ENCODE measurements at places on chromosomes 6 and 20.

GRCh38 chr6:129183681-129184301, 300.9 kb downstream of the LAMA2 start:
- H3K4me3 ChIP-seq, result no peak overlapping the region
- H3K36me3 ChIP-seq, result no peaks in the 10 kb centered on the region
- DNase-seq, result no peak
- peaks cover 2% of the 10 kb centered on the region for H3K27me3 ChIP-seq
- no peak overlapping the region for H3K27ac ChIP-seq
- no peaks in the 10 kb centered on the region for H3K4me1 ChIP-seq

- H3K27ac ChIP-seq, result no peak overlapping the region
- H3K36me3 ChIP-seq, result no peaks in the 10 kb centered on the region
- H3K4me3 ChIP-seq, result no peak overlapping the region
Observed at GRCh38 chr6:133741375-133741861, 147.5 kb upstream of the TCF21 start.

DNA sequence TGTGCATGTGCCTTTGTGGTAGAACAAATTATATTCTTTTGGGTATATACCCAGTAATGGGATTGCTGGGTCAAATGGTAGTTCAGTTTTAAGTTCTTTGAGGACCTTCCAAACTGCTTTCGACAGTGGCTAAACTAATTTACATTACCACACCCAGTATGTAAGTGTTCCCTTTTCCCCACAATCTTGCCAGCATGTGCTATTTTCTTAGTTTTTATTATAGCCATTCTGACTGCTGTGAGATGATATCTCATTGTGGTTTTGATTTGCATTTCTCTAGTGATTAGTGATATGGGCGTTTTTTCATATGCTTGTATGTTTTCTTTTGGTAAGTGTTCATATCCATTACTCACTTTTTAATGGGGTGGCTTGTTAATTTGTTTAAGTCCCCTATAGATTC, 251.6 kb upstream of the DEFB112 start:
- DNase-seq, result no peak
- no peak overlapping the region for H3K4me3 ChIP-seq
- H3K4me1 ChIP-seq, result no peaks in the 10 kb centered on the region
- H3K36me3 ChIP-seq, result no peaks in the 10 kb centered on the region
- no peaks in the 10 kb centered on the region for H3K27me3 ChIP-seq

- no peak for DNase-seq
- no peak overlapping the region for H3K27ac ChIP-seq
- H3K4me3 ChIP-seq, result no peak overlapping the region
Observed at GRCh38 chr20:44029848-44030230, 115.2 kb downstream of the TOX2 start.

DNA sequence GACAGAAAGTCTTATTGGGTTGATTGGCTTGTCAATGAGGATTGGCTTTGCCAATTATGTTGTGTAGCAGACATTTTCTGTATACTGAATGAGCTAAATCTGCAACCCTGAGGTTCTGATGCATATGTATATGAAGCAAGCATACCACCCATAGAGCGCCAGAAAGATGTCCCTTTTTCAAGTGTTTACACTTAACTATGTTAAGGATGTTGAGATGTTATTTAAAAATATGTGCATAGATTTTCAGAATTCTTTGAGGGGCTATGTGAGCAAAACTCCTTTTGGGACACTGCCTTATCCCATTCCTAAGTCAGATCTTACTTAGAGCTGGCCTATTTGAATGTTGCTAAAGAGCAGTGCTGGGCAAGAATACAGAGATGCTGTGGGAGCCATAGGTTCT, 1.9 kb downstream of the AIG1 start:
- H3K4me3 ChIP-seq, result no peak overlapping the region
- DNase-seq, result no peak
- no peaks in the 10 kb centered on the region for H3K36me3 ChIP-seq
- no peaks in the 10 kb centered on the region for H3K27me3 ChIP-seq
- H3K4me1 ChIP-seq, result peaks cover 28% of the 10 kb centered on the region

- H3K4me3 ChIP-seq, result no peak overlapping the region
- peaks cover 7% of the 10 kb centered on the region for H3K4me1 ChIP-seq
- no peak for DNase-seq
- H3K27ac ChIP-seq, result no peak overlapping the region
Observed at GRCh38 chr6:142476452-142476851, 174.6 kb downstream of the ADGRG6 start.

DNA sequence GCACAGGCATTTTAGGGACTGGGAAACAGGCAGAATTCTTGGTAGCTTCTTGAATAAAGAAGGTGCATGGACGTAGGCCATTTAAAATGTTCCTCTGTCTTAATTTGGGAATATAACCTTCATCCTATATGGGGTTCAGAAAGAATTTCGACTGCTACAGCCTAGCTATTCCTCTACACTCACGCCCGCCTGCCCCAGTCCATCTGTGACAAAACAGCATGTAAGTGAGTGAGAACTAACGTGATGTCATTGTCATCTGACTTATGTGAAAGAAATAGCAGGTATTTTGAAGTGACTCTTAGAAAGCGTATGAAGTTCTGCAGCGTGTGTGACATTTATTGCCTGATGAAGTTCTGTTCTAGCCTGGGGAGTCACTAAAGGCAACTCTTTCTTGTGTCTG, 52.2 kb upstream of the SLC22A1 start:
- peak overlapping the region; percentile 38 for H3K4me3 ChIP-seq
- H3K4me1 ChIP-seq, result peaks cover 53% of the 10 kb centered on the region
- H3K36me3 ChIP-seq, result peaks cover 83% of the 10 kb centered on the region
- no peaks in the 10 kb centered on the region for H3K27me3 ChIP-seq

DNA sequence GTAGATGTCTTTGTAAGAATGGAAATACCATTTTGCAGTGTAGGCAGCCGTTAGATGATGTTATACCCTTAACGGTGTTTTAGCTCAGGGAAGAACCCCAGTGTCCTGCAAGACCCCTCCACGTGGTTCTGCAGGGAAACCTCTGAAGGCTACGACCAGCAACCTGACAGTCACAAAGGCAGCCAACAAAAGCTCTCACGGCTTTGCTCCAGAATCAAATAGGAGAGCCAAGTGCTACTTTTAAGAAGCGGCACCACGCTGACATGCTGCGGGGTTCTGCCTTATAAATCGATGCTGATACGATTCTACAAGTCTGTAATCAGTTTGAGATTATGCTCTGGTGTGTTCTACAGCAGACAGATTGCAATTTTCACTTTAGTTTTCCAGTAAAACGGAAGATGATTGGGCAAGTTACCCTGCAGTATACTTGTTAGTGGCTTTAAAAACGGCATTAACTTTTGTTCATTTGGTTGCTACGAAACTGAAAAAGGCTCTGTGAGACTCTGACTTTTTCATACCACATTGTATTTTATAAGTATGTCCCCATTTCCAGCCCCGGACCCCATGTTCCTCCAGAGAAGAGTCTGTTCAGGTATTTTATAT, 312.9 kb downstream of the SAMD5 start:
- no peak for DNase-seq
- H3K27ac ChIP-seq, result no peak overlapping the region
- H3K4me3 ChIP-seq, result no peak overlapping the region
- no peaks in the 10 kb centered on the region for H3K27me3 ChIP-seq

DNA sequence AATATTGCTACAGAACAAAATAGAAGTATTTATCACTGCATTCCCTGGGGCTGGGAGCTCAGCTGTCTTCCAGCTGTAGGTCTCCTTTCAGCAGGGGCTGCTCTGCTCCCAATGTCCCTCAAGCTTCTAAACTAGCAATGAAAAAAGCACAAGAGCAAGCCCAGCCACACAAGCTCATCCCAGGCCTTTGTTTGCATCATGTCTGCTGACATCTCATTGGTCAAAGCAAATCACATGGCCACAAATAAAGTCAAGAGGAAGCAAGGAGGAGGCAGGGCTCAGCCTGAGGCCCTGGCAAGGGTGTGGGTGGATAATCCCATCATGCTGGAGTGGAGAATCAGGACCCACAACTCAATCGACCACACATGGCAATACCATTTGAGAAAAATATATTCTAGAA, 2.2 kb upstream of the BFSP1 start:
- peak; percentile 24 for DNase-seq
- peaks cover 45% of the 10 kb centered on the region for H3K4me1 ChIP-seq
- H3K27me3 ChIP-seq, result peaks cover 11% of the 10 kb centered on the region
- peak overlapping the region; percentile 17 for H3K4me3 ChIP-seq
- no peak overlapping the region for H3K27ac ChIP-seq
- peaks cover 3% of the 10 kb centered on the region for H3K36me3 ChIP-seq

- no peaks in the 10 kb centered on the region for H3K27me3 ChIP-seq
- H3K4me1 ChIP-seq, result no peaks in the 10 kb centered on the region
- no peak for DNase-seq
- H3K27ac ChIP-seq, result no peak overlapping the region
- H3K4me3 ChIP-seq, result no peak overlapping the region
Observed at GRCh38 chr6:165872811-165873210, 209.8 kb upstream of the PDE10A start.

DNA sequence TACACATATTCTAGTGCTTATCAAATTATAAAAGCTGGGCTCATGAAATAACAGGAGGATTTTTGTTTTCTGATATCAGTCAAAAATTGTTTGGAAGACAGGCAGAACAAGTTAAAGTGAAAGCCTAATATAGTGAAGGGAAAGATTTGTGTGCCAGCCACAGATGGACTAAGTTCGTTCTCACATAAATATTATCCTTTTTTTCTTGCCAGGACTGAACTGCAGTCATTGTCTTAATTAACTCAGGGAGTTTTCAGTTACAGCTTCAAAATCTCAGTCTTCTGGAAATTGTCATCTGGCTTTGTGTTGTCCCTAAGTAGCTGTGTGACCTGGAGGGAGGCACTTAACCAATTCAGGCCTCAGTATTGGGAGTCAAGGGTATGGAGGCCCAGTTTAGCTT, 40.7 kb downstream of the PLCB4 start:
- no peaks in the 10 kb centered on the region for H3K36me3 ChIP-seq
- no peak for DNase-seq
- no peak overlapping the region for H3K27ac ChIP-seq

GRCh38 chr20:54995553-54995952, 520.2 kb downstream of the DOK5 start:
- H3K4me3 ChIP-seq, result no peak overlapping the region
- H3K27me3 ChIP-seq, result no peaks in the 10 kb centered on the region
- H3K36me3 ChIP-seq, result no peaks in the 10 kb centered on the region

DNA sequence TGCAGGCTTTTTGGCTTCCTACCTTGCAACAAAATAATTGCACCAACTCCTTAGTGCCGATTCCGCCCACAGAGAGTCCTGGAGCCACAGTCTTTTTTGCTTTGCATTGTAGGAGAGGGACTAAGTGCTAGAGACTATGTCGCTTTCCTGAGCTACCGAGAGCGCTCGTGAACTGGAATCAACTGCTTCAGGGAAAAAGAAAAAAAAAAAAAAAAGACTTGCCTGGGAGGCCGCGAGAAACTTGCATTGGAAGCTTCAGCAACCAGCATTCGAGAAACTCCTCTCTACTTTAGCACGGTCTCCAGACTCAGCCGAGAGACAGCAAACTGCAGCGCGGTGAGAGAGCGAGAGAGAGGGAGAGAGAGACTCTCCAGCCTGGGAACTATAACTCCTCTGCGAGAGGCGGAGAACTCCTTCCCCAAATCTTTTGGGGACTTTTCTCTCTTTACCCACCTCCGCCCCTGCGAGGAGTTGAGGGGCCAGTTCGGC, 420 bp downstream of the SOX4 start:
- H3K36me3 ChIP-seq, result peaks cover 2% of the 10 kb centered on the region
- H3K27me3 ChIP-seq, result peaks cover 47% of the 10 kb centered on the region
- peaks cover 29% of the 10 kb centered on the region for H3K4me1 ChIP-seq
- no peak for DNase-seq
- H3K4me3 ChIP-seq, result no peak overlapping the region

DNA sequence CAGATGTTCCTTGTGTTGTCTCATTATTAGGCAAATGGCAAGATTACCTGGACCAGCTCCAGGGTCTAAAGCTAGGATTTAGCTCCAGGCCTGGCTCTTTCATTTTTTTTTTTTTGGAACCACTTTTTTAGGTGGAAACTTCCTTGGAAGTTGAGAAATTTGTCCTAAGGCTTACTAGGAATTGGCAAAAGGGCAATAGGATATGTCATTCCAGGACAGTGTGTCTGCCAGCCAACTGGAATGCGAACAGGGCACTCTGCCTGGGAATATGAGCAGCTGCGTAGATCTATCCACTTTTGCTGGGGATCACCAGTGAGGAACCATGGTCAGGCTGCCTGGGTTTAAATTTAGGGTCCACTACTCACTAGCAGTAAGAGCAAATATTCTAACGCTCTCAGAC, 304.0 kb downstream of the TSHZ2 start:
- peaks cover 7% of the 10 kb centered on the region for H3K36me3 ChIP-seq
- DNase-seq, result no peak
- no peaks in the 10 kb centered on the region for H3K4me1 ChIP-seq

DNA sequence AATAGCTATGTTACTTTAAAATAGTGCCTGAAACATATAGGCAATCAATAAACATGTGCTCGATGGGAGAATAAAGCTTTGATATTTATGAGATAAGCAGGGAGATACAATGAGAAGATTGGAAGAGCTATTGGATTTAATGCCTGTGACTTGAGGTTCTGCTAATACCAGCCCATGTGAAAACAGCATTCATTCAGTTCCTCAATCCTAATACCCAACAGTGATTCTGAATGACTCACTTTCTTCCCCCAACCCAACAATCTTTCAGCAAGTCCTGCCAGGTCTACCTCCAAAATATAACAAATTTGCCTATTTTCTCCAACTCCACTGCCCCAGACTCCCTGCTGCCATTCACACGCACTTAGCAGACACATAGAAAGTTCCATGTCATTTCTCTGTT, 26.6 kb upstream of the KLHL31 start:
- no peak for DNase-seq
- H3K27me3 ChIP-seq, result peaks cover 11% of the 10 kb centered on the region
- H3K36me3 ChIP-seq, result no peaks in the 10 kb centered on the region
- no peak overlapping the region for H3K4me3 ChIP-seq
- no peak overlapping the region for H3K27ac ChIP-seq

GRCh38 chr6:4281341-4282293, 146.2 kb upstream of the ECI2 start:
- H3K27ac ChIP-seq, result no peak overlapping the region
- H3K4me1 ChIP-seq, result peaks cover 7% of the 10 kb centered on the region
- no peak for DNase-seq
